Small intestine (tissue), 16 donors: ENCODE measurements at places on chromosomes 3 and 15. TPM values are rescaled to one million over a fixed set of nuclear protein-coding genes. Genes with fewer than 3 reads are reported as not detected.

- DNase-seq: no peak
Observed at GRCh38 chr3:13053420-13053819, 19.8 kb downstream of the IQSEC1 start.

- no peak for DNase-seq
Observed at GRCh38 chr3:120173056-120173675, 78.9 kb upstream of the GSK3B start.

DNA sequence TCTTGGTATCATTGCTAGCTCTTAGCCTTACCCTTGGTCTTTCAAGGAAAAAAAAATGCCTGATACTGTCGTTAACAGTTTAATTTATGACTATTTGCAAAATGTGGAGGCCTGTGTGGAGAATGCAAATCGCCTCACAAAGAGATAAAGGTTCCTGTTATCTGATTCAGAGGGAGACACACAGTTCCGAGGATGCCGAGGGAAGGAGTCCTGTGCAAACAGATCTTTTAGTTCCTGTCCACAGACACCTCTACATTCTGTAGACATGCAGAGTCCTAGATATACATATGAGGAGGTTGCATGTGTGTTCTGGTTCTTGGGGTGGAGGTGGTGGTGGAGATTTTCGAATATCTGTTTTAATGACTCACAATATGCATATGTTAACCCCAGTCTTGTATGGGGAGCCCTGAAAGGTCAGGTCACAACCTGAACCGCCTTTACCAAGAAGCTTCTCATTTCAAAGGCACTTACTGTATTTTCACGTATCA, 5.7 kb downstream of the NR2F2 start:
- no peak for DNase-seq

Gene GPR62
- not detected for polyA plus RNA-seq

- DNase-seq: no peak
Observed at GRCh38 chr3:123267821-123268220, 66.1 kb downstream of the SEC22A start.

- DNase-seq: no peak
Observed at GRCh38 chr3:190192087-190192486, 71.4 kb upstream of the P3H2 start.

DNA sequence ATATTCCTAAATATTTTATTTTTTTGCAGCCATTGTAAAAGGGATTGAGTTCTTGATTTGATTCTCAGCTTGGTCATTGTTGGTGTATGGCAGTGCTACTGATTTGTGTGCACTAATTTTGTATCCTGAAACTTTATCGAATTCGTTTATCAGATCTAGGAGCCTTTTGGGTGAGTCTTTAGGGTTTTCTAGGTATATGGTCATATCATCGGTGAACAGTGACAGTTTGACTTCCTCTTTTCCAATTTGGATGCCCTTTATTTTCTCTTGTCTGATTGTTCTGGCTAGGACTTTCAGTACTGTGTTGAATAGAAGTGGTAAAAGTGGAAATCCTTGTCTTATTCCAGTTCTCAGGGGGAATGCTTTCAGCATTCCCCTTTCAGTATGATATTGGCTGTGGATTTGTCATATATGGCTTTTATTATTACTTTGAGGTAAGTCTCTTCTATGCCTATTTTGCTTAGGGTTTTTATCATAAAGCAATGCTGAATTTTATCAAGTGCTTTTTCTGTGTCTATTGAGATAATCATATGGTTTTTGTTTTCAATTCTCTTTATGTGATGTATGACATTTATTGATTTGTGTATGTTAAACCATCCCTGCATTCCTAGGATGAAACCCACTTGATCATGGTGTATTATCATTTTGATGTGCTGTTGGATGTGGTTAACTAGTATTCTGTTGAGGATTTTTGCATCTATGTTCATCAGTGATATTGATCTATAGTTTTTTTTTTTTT, 11.4 kb upstream of the SLC9A9 start:
- DNase-seq: no peak

DNA sequence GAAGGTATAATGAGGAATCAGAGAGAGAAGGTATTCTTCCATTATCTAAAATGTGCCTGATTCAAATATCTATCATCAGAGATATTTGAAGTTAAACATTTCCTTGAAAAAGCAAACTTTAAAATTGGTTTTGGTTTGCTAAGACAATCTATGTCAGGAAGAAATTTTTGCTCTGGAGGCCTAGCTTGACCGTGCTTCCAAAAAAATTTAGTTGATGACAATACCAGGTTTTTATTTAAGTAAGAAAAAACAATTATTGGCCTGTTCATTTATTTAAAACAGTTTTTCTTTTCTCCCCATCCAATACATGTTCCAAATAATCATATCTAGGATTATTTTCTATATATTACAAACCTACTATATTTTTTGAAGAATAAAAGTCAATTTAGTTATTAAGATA, 75.3 kb downstream of the OTOL1 start:
- no peak for DNase-seq

DNA sequence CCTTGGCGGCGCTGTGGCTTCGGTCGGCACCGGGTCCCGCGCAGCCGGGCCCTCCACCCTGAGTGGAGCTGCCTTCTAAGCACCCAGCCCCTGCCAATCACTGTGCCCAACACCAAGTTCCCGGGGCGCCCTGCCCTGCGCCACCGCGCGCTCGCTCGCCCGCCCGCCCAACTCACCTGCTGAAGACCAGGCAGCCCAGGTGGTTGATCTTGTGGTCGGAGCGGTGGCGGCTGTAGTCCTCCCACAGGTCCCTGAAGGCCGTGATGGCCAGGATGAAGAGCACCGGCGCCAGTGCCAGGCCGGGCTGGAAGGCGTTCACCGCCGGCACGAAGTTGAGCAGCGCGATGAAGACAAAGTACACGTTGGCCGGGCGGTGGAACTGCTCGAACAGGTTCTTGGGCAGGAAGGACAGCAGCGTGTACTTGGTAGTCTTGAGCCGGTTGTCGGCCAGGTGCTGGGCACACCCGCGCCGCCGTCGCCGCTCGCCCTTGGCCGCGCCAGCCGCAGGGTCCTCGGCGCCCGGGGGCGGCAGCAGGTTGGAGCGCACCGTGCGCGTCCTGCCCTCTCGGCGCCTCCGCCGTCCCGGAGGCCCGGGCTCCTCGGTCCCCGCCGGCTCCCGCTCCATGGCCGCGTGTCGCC, 536 bp downstream of the ATP10A start:
- no peak for DNase-seq

Gene FAM3D
- 190 TPM for polyA plus RNA-seq

Gene RBM5
- 57.1 TPM for polyA plus RNA-seq

DNA sequence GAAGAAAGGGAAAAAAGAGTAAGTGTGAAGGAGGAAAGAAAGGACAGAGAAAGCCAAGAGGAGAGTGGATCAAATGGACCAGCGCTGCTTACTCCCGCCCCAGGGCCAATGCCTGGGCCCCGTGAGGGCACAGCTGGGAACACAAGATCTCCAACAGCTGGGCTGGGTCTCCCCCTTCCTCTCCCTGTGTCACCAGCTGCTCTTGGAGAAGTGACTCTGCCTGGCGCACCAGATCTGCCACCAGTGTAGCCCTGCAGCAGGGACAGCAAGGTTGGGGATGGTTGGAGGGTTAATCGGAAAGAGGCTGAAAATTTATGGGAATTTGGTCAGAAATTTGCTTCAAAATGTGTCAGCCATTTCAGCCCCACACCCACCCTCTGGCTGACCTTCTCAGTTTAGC, 8.4 kb downstream of the CDAN1 start:
- no peak for DNase-seq

- no peak for DNase-seq
Observed at GRCh38 chr15:90086868-90087268, 15.4 kb downstream of the IDH2 start.

Gene UBAP1L
- polyA plus RNA-seq: 4.9 TPM

DNA sequence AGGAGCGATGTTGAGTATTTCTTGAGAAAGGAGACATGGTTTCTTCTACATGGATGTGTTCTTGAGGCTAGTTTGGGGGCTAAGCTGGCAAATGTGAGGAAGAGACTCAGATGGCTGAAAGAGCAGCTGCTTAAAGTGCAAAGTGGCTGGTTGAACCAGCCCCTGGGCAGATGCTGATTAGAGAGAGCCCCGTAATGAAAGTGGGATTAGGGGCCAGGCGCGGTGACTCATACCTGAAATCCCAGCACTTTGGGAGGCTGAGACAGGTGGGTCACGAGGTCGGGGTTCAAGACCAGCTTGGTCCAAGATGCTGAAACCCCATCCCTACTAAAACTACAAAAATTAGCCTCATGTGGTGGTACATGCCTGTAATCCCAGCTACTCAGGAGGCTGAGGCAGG, 75.0 kb upstream of the GCNT3 start:
- DNase-seq: no peak

- peak; percentile 22 for DNase-seq
Observed at GRCh38 chr3:3170998-3171397, 8.5 kb downstream of the CRBN start.

DNA sequence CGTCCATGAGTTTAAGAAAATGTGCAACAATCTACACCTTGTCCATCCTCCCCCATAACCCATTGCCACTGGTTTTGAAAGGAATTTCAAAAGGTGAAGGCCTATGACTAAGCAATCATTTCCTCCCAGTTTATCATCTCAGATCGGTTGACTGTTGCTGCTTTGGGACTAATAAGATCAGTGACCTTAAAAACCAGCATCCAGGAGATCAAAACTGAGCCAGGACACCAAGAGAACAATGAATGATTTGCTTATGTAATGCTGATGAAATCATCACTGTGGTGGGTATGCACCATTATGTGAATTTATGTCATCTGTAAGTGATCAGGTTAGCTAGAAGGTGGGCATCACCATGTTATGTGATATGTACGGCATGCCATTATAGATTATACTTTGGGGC, 195.5 kb downstream of the SSR3 start:
- DNase-seq: no peak

Gene FGD5
- polyA plus RNA-seq: 5.7 TPM

Gene AHSG
- polyA plus RNA-seq: not detected

DNA sequence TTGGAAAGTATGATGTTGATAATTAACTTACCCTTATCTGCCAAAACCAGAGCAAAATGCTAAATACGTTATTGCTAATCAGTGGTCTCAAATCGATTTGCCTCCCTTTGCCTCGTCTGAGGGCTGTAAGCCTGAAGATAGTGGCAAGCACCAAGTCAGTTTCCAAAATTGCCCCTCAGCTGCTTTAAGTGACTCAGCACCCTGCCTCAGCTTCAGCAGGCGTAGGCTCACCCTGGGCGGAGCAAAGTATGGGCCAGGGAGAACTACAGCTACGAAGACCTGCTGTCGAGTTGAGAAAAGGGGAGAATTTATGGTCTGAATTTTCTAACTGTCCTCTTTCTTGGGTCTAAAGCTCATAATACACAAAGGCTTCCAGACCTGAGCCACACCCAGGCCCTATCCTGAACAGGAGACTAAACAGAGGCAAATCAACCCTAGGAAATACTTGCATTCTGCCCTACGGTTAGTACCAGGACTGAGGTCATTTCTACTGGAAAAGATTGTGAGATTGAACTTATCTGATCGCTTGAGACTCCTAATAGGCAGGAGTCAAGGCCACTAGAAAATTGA, 59.7 kb downstream of the DCUN1D1 start:
- DNase-seq: no peak

GRCh38 chr3:197186887-197187588, 111.4 kb downstream of the DLG1 start:
- DNase-seq: peak; percentile 71

Gene CHRFAM7A
- polyA plus RNA-seq: 1.1 TPM

DNA sequence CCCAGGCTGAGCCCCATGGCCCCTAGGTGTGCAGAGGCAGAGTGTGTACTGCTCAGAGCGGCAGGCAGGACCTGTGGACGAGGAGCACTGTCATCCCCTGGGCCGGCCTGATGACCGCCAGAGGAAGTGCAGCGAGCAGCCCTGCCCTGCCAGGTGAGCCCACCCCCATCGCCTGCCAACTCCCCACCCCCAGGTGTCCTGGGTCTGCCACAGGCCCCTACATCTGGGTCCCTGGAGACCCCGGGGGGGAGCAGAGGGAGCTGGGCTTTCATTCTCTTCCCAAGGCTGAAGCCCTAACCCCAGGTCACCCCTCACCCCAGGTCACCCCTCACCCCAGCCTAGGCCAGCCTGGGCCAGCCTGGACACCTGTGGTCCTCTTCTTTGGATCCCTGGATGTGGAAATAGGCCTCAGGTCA, 93.1 kb downstream of the TBC1D2B start:
- DNase-seq: no peak

GRCh38 chr15:57526076-57526475, 65.6 kb upstream of the MYZAP start:
- DNase-seq: no peak

Gene AMT
- 34.9 TPM for polyA plus RNA-seq

- DNase-seq: peak; percentile 54
Observed at GRCh38 chr3:141343865-141344271, 24.4 kb upstream of the ZBTB38 start.

Gene KLHL18
- polyA plus RNA-seq: 14.6 TPM

Gene PARP6
- 81.2 TPM for polyA plus RNA-seq

DNA sequence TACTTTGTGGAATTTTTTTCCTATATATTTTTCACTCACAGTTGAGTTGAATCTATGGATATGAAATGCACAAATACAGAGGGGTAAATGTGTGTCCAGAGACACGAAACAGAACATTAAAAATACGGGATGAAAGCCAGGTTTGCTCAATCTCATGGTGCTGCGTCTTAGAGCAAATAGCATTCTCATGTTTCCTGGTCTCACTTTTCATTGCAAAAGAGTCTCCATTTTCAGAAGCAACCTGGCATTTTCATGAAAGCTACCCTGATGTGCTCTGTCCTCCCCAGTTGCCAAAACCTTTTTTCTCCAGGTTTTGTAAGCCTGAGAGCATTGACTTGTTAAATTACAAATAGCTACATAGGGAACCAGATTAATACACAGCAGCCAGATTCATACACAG, 49.5 kb upstream of the MBNL1 start:
- DNase-seq: no peak

DNA sequence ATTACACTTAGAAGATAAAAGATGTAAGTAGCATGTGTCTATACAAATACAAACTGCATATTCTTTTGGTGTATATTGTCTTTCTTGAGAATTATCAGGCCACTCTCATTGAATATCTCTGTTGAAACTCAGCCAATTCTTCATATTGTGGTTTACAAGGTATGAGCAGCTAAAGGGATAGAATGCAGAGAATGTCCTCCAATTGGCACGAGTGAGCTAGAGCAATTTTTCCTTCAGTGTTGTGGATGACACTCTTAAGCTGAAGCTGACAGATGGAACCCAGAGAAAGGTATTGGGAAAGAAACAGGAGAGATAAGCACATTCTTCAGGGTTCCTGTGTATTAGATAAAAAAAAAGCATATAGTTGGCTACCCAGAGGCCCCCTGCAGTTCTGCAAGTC, 453.1 kb downstream of the EPHA3 start:
- DNase-seq: no peak

- DNase-seq: no peak
Observed at GRCh38 chr3:49865198-49865784, 4.4 kb downstream of the CAMKV start.

DNA sequence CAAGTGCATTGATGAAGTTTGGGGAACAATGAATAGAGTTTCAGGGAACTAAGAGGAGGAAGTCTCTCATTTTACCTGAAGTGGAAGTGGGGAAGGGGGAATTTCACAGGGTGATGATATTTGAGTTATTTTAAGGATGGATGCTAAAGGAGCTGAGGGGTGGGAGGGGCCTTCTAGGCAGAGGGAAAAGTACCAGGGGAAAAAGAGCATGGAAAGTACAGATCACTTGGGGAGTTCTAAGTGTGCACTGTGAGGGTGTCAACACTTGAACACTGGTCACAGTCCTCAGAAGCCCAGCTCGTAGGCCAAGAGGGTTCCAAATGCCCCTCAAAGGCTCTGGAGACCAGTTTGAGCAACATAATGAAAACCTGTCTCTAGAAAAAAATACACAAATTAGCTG, 18.2 kb downstream of the LAMP3 start:
- no peak for DNase-seq

Gene TRH
- polyA plus RNA-seq: 0.10 TPM
